Chondrocyte (in vitro differentiated cells): ENCODE measurements at places on chromosomes 3 and 15. TPM values are rescaled to one million over a fixed set of nuclear protein-coding genes. Genes with fewer than 3 reads are reported as not detected.

DNA sequence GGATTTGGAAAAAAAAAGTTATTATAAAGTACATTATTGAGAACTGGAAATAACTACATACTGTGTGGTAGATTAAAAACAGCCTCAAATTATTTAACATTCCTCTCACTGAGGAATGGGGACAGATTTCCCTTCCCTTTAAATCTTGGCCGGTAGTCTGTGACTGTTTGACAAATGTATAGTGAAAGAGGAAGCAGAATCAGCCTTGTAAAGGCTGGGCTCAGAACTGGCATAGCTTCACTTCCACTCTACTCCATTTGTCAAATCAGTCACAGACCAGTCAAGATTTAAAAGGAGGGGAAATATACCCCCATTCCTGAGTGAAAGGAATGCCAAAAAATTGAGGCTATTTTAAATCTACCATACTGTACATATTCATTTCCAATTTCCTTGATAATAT lies 18.2 kb upstream of the B4GALT4 start:
- no peak for DNase-seq

Gene RGMA
- total RNA-seq = 13.0 to 26.2 TPM (median 15.6 TPM) in 3 replicates

GRCh38 chr15:59332009-59332408 lies 40.7 kb downstream of the MYO1E start:
- no peak for DNase-seq

Gene NOX5
- not detected in 3 replicates for total RNA-seq

- no peak for DNase-seq
These were observed 473.3 kb downstream of the OTOL1 start for GRCh38 chr3:161969867-161970266.

DNA sequence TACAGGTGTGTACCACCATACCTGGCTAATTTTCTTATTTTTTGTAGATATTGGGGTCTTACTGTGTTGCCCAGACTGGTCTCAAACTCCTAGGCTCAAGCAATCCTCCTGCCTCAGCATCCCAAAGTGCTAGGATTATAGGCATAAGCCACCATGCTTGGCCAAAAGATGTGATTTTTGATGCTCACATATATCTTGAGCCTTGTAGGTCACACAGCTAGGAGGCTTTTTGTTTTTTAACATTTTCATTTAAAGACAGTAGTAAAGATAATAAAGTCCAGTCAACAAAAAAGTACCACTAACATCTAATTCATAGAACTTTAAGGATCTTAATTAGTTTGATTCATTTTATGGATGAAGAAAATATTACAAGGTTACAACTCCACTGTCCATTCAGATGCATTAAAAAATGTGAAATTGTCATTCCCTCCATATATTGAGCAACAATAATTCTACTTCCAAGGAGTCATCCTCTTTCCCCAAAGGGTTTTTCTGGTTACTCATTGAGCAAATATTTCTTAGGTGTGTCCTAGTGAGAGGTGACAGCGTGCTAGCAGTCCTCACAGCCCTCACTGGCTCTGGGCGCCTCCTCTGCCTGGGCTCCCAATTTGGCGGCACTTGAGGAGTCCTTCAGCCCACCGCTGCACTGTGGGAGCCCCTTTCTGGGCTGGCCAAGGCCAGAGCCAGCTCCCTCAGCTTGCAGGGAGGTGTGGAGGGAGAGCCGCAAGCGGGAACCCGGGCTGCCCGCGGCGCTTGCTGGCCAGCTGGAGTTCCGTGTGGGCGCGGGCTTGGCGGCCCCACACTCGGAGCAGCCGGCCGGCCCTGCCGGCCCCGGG lies 8.3 kb upstream of the TASOR start:
- DNase-seq = no peak

DNA sequence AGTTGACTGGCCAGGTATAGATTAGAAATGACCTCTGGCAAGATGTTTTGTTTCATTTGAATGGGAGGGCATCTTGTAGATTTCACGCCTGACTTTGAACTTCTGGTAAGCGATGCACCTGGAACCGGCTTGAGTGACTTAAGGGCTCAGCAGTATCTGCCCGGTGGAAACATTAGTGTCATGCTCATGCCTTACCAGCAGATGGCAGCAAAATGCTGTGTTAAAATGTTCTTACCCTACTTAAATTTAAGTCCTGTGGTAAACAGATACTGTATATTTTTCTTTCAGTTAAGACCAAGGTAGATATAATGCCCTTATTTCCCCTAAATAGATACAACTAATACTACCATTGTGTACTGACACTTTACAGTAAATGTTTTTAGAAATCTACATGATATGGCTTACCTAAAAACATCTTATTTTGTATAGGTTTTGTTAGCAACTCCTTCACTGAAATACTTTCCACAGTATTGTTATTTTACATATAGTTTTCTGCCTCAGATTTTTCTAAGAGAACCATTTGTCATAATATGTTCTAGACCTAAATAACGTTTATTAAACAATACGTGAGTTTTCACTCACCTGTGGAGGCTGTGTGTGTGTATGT lies 25.5 kb downstream of the ASB7 start:
- DNase-seq = no peak

DNA sequence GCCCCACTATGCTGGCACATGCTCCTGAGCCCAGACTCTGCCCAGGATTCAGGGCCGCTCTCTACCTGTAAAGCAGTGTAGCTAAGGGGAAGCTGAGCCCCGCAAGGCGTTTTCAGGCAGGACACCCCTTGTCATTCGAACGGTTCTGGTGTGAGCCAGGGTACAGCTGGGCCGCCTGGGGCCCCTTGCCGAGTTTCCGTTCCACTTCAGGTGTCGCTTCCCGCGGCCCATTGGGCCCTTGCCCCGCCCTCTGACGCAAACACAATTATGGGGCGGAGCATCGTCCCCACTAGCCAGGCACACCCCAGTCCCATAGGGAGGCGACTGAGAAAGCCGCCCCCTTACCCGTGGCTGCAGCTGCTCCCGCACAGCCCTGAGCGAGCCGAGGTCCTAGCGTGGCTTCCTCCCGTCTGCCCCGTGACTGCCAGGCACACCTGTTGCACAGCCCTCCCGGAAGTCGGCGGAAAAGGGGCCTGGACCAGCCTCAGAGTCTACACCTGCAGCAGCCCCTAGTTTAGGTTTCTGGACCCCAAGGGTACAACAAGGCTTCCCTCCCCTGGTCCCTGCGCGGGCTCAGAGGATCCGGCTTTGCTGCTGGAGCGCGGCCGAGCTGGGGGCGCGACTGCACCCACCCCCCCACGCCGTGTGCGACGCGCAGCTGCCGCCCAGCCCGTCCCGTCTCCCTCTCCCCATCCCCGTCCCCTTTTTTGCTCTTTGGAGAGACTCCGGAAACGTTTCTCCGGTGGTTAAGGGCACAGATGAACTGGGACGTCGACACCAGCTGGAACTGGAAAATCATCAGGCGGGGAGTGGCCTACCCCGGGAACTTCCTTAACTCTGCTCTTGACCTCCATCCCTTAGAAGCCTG lies at the start of gene PLSCR2:
PLSCR2 (minus strand) TSS at position 412 of the 868 bp plus-strand sequence. CDS start 9,657 bp downstream, outside the sequence.
- DNase-seq = peak; percentile 78

- DNase-seq = no peak
These were observed 1007.2 kb upstream of the ALCAM start for GRCh38 chr3:104359546-104359945.

Gene CPNE9
- total RNA-seq = not detected in 3 replicates

Gene FAM107A
- not detected in 3 replicates for total RNA-seq

Gene FYTTD1
- total RNA-seq = 73.6 to 83.3 TPM (median 74.2 TPM) in 3 replicates

Gene PDE12
- total RNA-seq = 16.6 to 17.8 TPM (median 17.5 TPM) in 3 replicates

- DNase-seq = no peak
These were observed 631.8 kb downstream of the AGBL1 start for GRCh38 chr15:86711476-86711875.

- no peak for DNase-seq
These were observed 15.9 kb downstream of the LMCD1 start for GRCh38 chr3:8517487-8517886.

Gene RASGRF1
- 0.10 TPM in 1 of 3 replicates, not detected in the others for total RNA-seq

Gene LARP6
- total RNA-seq = 79.4 to 138 TPM (median 135 TPM) in 3 replicates

Gene TGM4
- total RNA-seq = 0.27 TPM in 1 of 3 replicates, not detected in the others

Gene AMOTL2
- 145 to 259 TPM (median 256 TPM) in 3 replicates for total RNA-seq

DNA sequence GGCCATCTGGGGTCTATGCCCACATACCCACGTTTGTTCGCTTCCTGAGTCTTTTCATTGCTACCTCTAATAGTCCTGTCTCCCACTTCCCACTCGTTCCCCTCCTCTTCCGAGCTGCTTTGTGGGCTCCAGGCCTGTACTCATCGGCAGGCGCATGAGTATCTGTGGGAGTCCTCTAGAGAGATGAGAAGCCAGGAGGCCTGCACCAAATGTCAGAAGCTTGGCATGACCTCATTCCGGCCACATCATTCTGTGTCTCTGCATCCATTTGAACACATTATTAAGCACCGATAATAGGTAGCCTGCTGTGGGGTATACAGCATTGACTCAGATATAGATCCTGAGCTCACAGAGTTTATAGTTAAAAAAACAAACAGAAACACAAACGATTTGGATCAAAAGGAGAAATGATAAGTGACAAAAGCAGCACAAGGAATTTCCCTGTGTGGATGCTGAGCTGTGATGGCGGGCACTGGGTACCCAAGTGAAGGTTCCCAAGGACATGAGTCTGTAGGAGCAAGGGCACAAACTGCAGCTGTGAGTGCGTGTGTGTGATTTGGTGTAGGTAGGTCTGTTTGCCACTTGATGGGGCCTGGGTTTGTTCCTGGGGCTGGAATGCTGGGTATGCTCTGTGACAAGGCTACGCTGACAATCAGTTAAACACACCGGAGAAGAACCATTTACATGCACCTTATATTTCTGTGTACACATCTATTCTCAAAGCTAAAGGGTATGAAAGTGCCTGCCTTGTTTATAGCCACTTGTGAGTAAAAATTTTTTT lies 35.9 kb downstream of the NR1I2 start:
- no peak for DNase-seq

Gene FAM240A
- total RNA-seq = not detected in 3 replicates

DNA sequence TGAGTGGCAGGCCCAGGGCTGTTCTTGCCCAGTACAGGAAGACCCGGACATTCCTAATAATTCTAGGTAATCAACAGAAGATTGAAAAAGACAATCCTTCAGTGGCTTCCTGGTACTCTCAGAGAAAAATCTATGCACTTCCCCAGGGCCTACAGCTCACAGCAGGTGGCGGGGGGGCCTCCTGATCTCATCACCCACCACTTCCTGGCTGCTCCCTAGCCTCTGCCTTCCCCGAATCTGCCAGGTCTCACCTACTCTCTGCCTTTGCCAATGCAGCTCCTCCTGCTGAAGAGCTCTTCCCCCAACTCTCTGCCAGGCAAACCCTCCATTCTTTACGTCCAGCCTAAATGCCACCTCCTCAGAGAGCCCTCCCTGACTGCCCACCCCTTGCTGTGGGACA lies 37.5 kb downstream of the EHD4 start:
- DNase-seq = no peak

GRCh38 chr3:168336276-168336675 lies 240.6 kb upstream of the GOLIM4 start:
- DNase-seq = no peak

DNA sequence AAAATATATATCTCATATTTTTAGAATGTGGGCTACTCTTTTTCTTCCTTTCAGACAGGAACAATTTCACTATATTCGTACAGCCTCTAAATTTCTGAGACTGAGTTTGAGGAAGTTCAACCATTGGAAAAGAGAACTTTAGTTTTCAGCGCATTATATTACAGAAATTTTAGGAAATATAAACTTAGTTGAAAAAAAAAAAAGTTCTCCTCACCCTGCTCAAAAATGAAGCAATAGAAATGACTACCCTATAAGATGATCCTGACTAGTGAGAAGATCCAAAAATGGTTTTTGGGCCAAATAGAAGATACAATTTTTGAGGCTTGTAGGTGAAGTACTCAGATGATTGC lies 139.6 kb downstream of the MCTP2 start:
- DNase-seq = no peak

- no peak for DNase-seq
These were observed 17.6 kb upstream of the ISLR start for GRCh38 chr15:74155766-74156417.

Gene PRR20G
- total RNA-seq = not detected in 3 replicates

Gene CALML4
- 0.65 to 0.97 TPM (median 0.90 TPM) in 3 replicates for total RNA-seq

Gene ADAMTS7
- 111 to 144 TPM (median 113 TPM) in 3 replicates for total RNA-seq

Gene SPINK8
- not detected in 3 replicates for total RNA-seq

DNA sequence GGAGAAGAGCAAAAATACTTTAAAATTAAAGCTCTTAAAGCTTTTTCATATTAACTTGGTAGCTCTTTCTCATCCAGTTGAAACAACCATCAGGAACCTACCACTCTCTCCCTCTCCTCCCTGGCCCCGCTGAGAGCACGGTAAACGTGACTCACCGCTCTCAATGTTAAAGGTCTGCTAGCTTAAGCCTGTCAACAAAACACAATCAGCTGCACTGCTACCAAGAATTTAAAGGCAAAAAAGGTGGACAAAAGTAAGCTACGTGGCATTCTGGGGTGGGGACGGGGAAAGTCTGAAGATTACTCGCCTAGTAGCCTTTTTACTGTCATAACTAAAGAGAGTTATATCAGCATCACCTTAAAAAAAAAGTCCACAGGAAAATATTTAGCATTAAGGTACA lies 8.4 kb upstream of the GP5 start:
- no peak for DNase-seq

Gene PLA2G4F
- total RNA-seq = not detected in 3 replicates

DNA sequence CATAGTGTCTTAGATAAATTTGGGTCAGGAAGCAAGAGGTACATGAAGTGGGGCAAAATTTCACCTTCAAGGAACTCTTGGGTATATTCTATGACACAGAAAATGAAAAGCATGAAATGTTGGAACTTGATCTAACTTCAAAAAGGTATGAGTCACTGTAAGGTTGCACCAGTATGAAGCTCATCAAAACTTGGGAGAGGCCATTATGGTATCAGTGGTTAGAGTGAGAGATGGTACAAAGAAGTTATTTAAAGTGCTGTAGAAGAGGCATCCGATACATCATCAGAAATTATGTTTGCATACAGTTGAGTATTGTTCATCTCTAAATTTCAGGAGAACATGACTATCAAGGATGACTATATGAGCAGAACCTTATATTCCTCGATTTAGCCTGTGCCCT lies 302.9 kb upstream of the SUCLG2 start:
- no peak for DNase-seq

- DNase-seq = no peak
These were observed 38.0 kb upstream of the CBLB start for GRCh38 chr3:105906836-105907235.

Gene COL6A5
- total RNA-seq = not detected in 3 replicates

DNA sequence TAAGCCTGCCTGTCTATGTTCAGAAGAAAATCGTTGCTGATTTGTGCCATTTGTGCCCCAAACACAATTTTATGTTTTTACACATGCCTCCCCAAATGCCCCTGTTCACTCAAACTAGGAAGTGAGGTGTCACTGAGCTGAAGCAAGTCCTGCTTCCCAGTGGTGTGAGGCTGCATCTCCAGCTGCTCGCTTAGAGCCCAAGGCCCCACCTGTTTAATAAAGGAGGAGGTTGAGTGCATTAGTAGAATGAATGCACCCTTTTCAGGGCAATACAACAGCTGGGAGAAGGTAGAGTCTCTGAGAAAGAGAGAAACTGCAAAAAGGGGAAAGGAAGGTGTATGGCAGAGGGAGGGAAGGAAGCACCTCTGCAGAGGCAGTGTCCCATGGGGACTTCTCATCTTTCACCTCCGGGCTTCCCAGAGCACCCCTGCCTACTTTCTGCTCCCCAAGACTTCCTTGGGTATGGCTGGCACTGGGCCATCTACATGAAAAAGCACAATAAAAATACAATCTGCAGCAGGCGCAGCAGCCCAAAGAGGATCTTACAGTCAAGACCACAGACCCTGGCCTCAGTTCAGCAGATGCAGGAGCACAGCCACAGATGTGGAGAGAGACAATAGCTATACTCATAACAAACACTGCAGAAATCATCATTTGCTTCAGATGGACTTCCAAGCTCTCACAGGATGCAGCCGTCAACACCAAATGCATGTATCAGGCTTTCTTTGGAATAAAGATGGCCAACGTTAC lies 165.9 kb downstream of the POLR2M start:
- no peak for DNase-seq
